ENCODE measurements at places on chromosomes 2 and 18. TPM values are rescaled to one million over a fixed set of nuclear protein-coding genes. Genes with fewer than 3 reads are reported as not detected.

The FOXD4L1 gene
- 0.23 TPM for total RNA-seq

The NYAP2 gene
- not detected for total RNA-seq

DNA sequence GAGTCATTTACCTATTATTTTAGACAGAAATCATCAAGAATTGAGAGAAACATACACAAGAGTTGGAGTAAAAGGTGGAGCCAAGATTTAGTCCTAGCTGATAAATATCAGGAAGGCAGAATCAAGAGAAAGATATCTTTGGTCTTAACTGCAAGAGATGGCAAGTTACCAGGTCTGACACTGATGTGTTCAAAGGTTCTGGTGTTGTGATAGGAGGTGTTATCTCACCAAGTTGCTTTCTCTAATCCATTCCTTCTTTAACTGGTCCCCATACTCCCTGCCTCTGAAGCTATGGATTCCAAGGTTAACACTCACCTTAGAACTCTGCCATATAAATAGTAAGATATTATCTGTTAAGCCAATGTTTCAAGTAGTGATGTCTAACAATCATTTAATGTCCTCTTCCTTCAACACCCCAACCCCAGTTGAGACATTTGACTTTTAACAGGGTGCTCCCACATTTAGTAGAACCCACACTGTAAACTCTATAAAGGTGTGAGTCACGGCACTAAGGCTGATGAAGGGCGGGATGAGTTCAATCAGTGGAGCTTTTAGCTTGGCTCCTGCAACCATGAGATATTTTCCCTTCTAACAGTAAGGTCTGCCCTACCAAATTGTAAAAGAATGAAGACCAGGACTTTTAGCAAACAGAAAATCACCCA, 333.7 kb downstream of the RND3 start:
- DNase-seq: no peak

GRCh38 chr18:6120820-6121279, 225.5 kb upstream of the TMEM200C start:
- DNase-seq: no peak

All from activated CD8-positive, alpha-beta memory T cell treated with anti-CD3 and anti-CD28 coated beads, Interleukin-2, amount 10 ng/mL, durations not matched to agents 7 days and 5 days (primary cell).